ENCODE measurements at places on chromosomes 11 and 22.

DNA sequence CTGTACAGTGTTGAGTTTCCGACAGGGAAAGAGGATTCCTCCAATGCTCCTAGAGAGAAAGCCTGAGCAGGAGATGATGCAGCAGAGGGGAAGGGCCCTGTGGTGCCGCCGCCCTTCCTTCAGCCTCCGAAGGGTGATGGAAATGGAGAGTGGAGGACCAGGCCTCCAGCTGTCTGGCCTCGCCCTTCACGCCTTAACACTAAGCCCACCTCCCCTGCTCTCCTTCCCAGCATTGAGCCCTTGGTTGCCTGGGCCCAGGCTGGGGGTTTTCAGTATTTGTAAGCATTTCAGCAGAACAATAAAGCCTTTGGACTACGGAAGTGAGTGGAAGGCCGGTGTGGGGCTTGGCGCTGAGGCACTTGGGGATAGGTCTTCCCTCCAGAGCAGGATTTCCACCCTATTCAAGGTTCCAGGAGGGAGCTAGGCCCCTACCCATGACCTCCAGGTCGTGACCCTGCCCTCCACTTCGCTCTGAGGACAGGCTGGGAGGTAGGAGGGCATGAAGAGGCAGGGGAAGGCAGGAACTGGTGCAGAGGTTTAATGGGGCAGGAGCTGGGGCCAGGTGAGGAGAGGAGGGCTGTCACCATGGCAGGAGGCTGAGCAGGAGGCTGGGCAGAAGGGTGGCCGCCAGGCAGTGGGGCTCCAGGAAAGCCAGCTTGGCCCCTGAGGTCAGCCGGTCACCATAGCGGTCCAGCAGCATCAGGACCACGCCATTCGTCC is 21.6 kb downstream of the TREH start:
- DNase-seq: no peak

- DNase-seq: no peak
Observed at GRCh38 chr11:55652560-55652959, 4.4 kb downstream of the OR4S2 start.

- no peak for DNase-seq
Observed at GRCh38 chr11:132284611-132285010, 914.2 kb downstream of the NTM start.

- DNase-seq: no peak
Observed at GRCh38 chr11:45347348-45348082, 61.4 kb upstream of the SYT13 start.

GRCh38 chr11:43735961-43736360 is 55.4 kb downstream of the HSD17B12 start:
- DNase-seq: no peak

DNA sequence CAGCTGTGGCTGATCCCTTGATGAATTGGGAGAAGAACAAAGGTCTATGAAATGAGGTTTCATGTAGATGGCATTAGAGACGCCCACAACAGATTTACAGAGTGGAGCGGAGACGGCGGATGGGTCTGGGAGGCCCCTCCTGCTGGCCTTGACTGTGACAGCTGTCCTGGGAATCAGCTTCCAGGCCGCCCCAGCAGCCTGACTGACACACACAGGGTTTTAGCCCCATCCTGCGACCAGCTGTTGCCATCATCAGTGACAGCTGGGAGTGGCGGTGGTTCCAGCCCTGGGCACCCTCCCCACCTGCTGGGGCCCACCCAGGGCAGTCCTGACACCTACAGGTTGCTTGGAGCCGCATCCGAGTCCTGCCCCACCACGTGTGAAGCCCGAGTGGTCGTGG is 64.0 kb upstream of the PPP6R3 start:
- no peak for DNase-seq

DNA sequence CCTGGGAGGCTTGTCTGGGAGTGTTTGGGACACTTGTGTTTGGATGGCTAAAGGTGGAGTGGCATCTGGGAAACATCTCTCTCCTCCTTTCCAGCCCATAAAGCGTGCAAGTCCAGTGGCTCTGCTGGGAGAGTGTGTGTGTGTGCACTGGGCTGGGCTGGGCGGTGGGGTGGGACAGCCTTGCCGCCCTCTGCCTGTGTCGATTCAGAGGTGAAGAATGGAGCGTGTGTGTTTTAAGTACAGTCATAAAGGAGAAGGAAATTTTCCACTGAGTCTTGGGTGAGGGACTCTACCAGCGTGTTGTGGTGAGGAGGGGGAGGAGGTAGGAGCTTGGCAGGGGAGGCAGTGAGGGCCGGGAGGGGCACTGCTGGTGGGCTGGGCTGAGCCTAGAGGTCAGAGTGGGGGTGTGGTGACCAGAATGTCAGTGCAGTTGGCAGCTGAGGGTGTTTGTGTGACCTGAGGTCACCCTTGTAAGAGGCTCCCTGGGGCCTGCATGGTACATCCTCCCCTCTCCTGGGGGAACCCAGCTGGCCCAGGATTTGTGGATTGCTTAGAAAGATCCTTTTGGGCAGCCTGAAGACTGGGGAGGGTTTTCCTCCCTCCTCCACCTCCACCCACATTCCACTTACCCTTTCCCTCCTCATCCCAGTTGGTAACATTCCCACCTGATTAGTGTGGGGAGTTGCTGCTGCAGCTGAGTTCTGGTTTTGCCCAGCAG is 1.7 kb downstream of the TIMP3 start:
- DNase-seq: no peak

DNA sequence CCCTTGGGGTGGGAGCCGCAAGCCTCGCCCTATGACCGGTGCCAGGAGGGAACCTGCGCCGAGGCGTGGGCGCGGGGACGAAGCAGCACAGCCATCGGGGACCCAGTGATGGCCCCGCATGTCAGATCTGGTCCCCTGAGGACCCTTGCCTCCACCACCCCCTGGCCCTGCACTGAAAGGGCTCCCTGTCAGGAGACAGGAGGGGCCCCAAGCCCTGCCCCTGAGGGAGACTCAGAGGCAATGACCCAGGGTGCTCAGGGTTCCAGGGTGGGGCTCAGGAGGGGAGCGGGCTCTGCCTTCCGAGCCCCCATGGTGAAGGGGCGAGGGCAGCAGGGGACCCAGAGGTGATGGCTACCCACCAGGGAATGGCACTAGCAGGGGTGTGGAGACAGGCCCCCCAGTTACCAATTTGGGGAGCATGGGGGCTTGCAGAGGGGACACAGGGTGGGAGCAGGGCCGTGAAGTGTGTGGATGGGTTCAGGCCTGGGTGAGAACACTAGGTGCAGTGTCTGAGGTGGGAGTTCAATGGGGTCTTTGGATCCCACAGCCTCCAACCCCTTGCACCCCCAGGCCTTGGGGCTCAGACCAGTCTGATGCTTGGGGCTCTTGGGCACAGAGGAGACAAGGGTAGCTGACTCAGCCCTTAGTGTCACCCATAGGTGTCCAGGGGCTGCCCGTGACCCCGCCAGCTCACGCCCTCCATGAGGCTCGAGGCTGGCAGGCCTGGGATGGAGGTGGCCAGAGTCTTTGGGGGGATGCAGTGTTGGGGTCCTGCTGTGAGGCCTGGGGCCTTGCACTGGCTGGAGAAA is 499 bp downstream of the LRRC56 start:
- DNase-seq: no peak

DNA sequence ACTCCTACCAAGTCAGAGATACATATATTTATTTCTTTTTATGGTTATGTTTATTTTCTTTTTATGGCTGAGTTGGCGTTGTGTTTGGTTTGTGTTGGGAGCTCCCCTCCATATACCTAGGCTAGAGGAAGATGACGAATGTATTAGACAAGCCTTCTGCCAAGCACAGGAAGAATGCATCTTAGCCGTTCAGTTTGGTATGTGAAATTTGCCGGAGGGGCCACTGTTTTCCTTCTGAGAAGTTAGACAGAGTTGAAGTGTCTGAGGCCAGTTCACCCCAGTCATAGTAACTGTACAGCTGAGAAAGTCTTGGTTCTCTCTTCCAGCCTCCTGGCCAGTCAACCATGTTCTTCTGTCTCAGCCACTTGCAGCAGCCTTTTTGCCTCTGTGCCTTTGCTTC is 29.8 kb downstream of the TEAD1 start:
- DNase-seq: no peak

All from BJ (cell line).